Stimulated activated CD4-positive, alpha-beta T cell treated with anti-CD3 and anti-CD28 coated beads, Interleukin-1b, Interleukin-23, amount 100 ng/mL, for 24 hours (primary cell): ENCODE measurements at places on chromosomes 12 and 14.

DNA sequence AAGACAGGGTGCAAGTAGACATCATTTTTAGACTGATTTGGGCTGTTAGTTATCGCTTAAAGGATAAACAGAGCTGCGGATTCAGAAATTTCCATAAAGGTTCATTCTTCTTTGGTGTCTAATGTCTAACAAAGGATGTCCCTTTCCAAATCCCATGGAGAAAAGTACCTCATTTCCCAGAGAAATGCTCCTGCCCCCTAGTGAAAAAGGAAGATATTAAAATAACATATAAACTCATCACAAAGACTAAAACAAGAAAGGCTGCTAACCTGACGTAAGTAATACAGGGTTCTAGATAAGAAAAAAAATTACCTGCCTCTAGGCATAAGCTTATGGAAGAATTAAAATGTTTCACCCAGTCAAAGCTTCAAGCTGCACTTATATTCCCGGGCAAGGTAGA lies 22.8 kb downstream of the ARMH4 start:
- no peak for DNase-seq

DNA sequence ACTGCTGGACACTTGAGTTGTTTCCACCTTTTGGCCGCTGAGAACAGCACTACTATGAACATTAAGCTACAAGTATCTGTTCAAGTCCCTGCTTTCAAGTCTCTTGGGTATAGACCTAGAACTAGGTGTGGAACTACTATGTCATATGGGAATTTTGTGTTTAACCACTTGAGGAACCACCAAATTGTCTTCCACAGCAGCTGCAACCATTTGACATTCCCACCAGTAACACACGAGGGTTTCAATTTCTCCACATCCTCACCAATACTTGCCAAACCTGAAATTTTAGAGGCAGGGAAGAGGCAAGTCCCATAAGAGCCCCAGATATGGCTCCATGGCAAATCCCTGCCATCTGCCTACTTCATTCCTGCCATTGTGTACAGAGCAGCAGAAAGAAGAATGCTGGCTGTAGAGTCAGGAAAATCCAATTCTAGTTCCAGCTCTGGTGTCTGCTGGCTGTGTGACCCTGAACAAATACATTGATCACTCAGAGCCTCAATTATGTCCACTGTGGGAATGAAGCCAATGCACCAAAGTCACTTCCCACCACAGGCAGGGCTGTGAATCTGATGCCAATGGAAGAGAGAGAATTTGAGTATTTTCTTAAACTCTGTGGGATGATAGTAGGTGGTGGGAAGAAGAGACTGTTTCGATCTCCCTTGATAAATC lies 17.8 kb downstream of the PITPNM2 start:
- DNase-seq = no peak

GRCh38 chr12:109743076-109743910 lies 29.7 kb downstream of the FAM222A start:
- no peak for DNase-seq

GRCh38 chr14:73786636-73787485 lies 64.8 kb upstream of the PTGR2 start:
- no peak for DNase-seq

DNA sequence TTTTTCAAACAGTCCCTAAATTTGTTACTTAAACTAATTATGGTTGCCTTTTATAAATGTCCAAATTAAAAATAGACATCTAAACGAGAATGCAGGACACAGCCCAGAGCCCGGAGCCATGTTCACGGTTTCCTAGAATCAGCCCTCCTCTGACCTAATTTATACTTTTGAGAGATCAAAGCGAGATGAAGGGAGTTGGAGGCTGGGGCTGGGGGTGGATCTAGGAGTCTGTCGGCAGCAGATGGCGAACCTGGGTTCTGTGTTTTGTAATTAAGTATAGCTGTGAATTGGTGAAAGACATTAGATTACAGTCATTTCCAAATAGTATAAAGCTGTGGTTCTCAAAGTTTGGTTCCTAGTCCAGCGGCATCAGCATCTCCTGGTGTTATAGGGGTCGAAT lies 210.1 kb downstream of the SLC41A2 start:
- DNase-seq = no peak

DNA sequence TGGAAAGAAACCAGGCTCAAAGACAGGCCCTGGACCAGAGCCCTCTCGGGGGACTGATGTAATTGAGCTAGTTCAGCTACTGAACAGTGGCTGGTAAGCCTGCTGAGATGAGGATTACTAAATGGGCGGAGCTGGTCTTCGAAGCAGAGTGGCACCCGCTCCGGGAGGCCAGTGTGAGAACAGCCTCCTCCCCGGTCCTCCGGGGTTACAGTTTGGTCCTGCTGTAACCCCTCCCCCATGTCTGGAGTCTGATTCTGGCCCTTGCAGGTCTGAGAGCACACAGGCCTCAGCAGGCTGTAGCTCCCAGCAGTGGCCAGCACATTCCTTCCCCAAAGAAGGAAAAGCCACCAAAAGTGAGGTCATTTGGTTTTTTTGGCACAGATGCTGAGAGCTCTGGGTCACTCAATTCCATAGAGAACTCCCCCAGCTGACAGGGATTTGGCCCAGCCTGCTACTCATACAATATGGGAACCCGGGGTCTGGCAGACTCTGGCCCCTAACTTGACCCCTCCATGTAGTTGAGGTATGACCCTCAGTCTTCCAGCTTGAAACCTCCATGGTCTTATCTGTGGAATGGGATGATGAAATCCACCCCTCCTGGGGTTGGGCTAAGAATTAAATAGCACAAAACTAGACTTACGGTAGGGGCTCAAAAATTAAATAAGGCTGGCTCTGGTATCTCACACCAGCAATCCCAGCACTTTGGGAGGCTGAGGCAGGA lies 39.0 kb downstream of the ACTN1 start:
- DNase-seq = no peak
